ENCODE measurements at places on chromosomes 16 and 17. TPM values are rescaled to one million over a fixed set of nuclear protein-coding genes. Genes with fewer than 3 reads are reported as not detected.

The OVCA2 gene
- 24.0 TPM for total RNA-seq

The MT4 gene
- total RNA-seq, result not detected

The MPP3 gene
- total RNA-seq, result 4.2 TPM

The SLC5A10 gene
- not detected for total RNA-seq

The KRT9 gene
- total RNA-seq, result not detected

The ZFP3 gene
- 6.3 TPM for total RNA-seq

The VPS35 gene
- 107 TPM for total RNA-seq

The ABCC3 gene
- total RNA-seq, result 1.0 TPM

The RAMP2 gene
- total RNA-seq, result 16.2 TPM

The TBC1D3C gene
- total RNA-seq, result not detected

The TP53TG3F gene
- total RNA-seq, result not detected

The CEP112 gene
- total RNA-seq, result 16.2 TPM

The KRT39 gene
- 3.1 TPM for total RNA-seq

The HBQ1 gene
- total RNA-seq, result 14.1 TPM

The JPH3 gene
- not detected for total RNA-seq

The OR1A1 gene
- not detected for total RNA-seq

The GFOD2 gene
- total RNA-seq, result 12.5 TPM

The SIRT7 gene
- total RNA-seq, result 3.7 TPM

The SMTNL2 gene
- 74.1 TPM for total RNA-seq

The RTN4RL1 gene
- 1.0 TPM for total RNA-seq

The MT1M gene
- 2.1 TPM for total RNA-seq

The NDE1 gene
- total RNA-seq, result 12.5 TPM

The TP53TG3D gene
- total RNA-seq, result 1.0 TPM

The LITAFD gene
- not detected for total RNA-seq

The RUNDC3A gene
- 6.8 TPM for total RNA-seq

The APPBP2 gene
- total RNA-seq, result 40.2 TPM

The BEAN1 gene
- total RNA-seq, result not detected

The CNTD1 gene
- total RNA-seq, result 1.0 TPM

The OR2C1 gene
- not detected for total RNA-seq

The ST6GALNAC1 gene
- not detected for total RNA-seq

The SEC14L5 gene
- 1.0 TPM for total RNA-seq

The BLMH gene
- total RNA-seq, result 37.1 TPM

The DRG2 gene
- total RNA-seq, result 20.9 TPM

The TNP2 gene
- total RNA-seq, result not detected

The CIBAR2 gene
- not detected for total RNA-seq

The AOC3 gene
- 16.2 TPM for total RNA-seq

The RND2 gene
- total RNA-seq, result under 0.01 TPM

The C16orf95 gene
- 2.6 TPM for total RNA-seq
